AG10803 (cell line): ENCODE measurements at places on chromosomes 5 and 9.

DNA sequence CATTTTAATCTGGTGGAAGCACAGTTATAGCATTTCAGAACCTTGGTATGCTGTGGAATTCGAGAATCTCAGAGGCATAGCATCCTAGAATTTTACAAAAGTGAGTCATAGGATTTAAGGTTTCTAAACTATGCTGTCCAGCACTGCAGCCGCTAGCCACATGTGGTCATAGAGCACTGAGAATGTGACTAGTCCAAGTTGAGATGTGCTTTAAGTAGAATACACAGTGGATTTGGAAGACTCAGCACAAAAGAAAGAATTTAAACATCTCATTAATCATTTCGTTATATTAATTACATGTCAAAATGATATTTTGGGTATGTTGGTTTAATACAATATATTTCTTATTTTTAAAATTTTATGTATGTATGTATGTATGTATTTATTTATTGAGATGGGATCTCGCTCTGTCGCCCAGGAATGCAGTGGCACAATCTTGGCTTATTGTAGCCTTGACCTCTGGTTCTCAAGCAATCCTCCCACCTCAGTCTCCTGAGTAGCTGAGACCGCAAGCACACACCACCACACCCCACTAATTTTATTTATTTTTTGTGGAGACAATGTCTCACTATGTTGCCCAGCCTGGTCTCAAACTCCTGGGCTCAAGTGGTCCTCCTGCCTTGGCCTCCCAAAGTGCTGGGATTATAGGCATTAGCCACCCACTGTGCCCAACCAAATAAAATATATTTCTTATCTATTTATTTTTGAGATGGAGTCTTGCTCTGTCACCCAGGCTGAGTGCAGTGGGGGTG, 20.4 kb upstream of the RPS14 start:
- peak; percentile 100 for DNase-seq

- no peak for DNase-seq
These were observed 53.5 kb upstream of the IRX1 start for GRCh38 chr5:3542158-3542557.

GRCh38 chr9:34492051-34492450, 30.7 kb downstream of the ENHO start:
- DNase-seq: no peak

DNA sequence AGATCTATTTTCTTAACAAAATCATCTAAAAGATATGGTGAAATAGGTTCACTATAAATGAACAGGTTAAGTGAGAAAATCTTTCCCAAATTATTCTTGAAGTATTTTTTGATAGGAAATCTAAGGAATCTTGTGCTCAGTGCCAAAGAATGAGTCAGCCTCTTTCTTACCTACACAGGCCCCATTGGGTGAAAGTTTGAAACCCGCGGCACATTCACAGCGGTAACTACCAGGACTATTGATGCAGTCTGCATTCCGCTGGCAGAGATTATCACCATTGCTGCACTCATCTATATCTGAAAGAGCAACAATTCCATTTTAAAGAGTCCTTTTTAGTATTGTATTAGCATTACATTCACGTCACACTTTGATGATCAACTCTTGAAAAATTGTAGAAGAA, 221.8 kb downstream of the SLC12A2 start:
- DNase-seq: no peak

- DNase-seq: peak; percentile 69
These were observed 153.8 kb upstream of the NR3C1 start for GRCh38 chr5:143557061-143557818.

DNA sequence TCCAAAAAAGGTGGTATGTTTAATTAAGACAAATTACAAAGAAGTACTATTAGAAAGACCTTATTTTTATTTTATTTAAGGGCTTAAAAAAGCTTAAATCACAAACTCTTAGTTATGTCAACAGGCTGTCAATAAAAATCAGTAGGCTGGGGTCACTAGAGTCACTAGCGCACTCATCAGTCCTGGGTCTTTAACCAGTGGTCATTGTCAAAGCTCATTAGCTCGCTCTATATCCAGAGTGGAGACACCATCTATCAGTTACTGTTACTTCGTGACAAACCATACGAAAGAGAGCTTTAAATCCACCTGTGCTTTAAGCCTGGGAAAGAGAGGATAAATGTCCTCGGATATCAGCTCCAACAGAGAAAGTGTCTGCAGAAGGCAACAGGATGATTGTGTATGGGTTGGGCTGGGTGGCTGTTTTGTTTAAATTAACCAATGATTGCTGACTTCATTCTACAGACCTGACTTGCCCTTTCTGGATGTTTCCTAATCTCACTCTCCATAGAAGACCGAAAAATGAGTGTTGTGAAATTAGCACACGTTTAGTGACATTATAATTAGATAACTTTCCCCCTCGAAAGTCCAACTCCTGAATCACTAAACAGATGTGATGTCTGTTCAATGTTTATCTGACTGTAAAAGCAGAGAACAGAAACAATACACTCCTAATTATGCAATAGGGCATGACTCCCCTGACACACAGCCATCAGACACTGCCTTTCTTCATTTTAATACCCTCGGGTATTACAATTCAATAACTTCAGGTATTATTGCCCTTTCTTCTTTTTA, 123.6 kb upstream of the TNPO1 start:
- DNase-seq: peak; percentile 56

GRCh38 chr9:81526587-81526986, 162.8 kb downstream of the TLE1 start:
- peak; percentile 69 for DNase-seq

DNA sequence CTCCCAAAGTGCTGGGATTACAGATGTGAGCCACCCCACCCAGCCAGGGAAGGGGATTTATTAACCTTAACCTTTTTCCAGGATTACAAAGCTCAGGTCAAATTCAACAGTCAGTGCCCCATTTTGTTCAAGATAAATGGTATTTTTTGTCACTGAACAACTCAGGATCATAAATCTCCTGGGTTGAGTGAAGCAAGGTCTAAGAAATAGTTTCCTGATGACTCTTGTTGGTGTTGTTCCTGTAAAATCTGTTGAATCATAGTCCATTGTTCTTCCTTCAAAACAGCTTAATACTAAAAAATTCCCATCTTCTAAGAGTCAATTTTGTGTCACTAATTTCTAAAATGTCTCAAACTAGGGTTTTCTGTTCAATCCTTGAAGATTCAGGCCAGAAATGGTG, 33.9 kb upstream of the JMY start:
- peak; percentile 64 for DNase-seq

DNA sequence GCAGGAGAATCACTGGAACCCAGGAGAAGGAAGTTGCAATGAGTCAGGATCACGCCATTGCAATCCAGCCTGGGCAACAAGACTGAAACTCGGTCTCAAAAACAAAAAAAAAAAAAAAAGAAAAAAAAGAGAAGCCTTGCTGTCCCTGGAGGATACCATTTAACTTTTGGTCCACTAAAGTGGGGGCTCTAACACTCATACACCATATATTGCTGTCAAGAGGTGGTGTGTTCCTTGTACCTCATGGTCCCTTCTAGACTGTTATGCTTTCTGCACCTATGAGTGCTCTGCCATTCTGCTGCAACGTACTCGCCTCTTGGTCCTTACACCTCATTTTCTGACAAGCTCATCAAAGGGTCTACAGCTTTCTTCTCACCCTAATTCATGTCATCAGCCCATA, 52.2 kb upstream of the ISOC1 start:
- DNase-seq: no peak

GRCh38 chr9:1505489-1505888, 455.3 kb downstream of the DMRT2 start:
- no peak for DNase-seq

DNA sequence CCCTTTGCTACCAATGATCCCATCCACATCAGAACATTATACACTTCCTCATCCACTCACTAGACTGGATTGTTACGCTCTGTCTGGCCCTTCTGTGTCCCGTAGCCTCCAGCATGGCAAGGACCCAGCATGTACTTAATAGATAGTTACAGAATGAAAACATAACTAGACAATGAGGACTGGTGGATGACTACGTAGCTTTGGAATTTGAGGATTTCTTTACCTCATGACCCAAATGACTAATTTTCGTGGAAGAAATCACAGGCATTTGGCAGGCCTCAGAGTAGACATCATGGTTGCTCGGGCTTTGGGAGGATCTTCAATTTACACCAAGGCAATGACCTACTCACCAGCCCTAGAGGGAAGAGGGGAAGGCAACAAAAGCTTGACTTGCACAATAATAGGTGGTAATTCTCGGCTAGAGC, 299.8 kb downstream of the TLE1 start:
- DNase-seq: peak; percentile 98

GRCh38 chr5:144191998-144192397, 21.3 kb downstream of the KCTD16 start:
- peak; percentile 75 for DNase-seq

DNA sequence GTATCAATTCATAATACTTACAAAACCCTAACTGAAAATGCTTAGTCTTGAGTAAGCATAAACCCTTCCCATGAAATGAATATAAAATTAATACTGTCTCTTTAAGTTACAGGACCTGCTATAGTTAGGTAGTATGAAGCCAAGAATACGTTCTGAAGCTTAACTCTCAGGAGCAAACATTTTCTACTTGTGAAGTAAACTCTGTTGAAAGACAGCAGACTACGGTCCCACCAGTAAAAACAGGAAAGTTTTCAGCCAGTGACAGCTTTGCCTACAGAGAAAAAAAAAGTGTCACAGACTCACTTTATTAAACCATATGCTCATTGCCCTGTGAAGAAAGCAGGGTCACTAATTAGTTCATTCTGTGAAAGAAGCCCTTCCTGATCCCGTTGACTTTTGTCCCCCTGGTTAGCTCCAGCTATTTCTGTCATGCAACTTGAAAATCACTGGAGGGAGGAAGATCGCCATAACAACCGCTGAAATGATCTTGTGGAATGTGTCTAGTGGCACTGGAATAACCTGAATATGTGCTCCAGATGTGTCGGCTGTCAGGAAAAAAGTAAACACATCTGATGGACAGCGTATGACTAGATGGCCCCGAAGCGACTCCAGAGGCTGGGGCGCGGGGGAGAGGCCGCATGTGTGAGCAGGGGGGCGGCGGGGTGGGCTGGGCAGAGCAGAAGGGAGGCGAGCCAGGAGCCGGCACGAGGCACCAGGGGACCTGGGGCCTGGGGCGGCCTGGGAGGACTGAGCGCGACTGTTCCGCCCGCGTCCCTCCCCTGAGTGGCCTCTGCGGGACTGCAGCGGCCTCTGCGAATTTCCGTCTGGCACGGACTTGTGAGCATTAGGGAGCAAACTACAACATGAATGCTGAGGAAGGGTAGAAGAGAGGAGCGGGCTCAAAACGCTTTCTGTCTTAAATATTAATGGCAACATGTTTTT, 41.9 kb downstream of the BNC2 start:
- DNase-seq: peak; percentile 90

DNA sequence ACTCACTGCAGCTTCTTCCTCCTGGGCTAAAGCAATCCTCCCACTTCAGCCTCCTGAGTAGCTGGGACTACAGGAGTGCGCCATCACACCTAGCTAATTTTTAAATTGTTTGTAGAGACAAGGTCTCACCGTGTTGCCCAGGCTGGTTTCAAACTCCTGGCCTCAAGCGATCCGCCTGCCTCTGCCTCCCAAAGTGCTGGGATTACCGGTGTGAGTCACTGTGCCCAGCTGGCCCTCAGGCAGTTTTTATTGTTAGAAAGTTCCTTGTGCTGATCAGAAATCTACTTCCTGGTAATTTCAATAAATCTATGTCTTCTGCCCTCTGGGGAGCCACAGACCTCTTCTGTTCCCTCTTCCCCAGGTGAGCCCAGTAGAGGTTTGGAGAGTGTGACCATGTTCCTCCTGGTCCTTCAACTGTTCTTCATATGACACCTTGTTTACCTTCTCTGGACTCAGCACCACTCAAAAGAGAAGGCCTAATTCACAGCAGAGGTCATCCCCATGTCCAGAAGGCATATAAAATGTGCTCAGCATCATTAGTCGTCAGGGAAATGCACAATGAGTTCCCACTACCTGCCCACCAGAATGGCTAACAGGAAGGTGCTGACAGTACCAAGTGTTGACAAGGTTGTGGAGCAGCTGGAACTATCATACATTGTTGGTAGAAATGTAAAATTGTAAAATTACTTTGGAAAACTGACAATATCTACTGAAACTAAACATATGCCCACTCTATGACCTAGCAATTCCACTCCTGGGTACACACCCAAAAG, 10.4 kb downstream of the TMOD1 start:
- no peak for DNase-seq

DNA sequence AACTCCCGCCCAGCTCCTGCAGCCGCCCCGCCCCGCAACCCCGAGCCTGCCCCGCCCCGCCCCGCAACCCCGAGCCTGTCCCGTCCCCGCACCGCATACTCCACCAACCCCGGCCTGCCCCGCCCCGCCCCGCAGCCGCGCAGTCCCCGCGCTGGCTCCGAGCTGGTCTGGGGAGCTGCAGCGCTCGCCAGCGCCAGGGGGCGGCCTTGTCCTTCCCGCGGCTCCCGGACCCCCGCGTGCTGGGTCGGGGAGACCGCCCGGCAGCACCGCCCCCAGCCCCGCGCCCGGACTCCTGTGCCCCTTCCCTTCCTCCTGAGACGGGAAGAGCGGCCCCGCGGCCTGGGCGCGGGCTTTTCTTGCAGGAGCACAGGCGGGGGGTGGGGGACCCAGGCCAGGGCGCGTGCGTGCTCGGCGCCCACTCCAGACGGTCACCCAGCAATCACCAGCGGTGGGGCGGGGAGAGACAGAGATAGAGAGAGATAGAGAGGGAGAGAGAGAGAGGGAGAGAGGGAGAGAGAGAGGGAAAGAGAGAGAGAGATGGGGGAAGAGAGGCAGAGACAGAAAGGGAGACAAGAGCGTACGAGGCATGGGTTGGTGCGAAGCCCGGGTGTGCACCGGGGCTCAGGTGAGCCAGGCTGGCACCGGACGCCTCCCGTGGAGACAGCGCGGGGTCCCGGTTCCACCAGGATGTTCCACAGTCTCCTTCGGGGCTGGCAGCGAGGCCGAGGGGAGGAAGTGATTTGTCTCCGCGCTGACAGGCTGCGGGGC, 14.7 kb upstream of the TMEM250 start:
- no peak for DNase-seq

DNA sequence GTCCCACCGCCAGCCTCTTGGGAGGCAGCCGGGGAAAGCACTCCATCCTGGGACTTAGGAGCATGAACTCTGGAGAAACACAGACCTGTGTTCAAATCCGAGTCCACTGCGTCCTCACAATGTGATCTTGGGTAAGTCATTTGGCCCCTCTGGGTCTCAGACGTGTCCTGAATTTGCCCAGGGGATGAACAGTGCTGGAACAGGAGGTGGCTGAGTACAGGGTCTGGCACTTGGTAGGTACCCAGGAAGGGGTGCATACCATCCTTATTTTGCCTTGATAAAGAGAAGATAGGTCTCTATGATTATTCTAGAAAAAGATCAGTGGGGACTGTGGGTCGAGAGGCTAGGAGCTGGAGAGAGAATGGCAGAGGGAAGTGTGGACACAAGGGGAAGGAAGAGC, 135.7 kb downstream of the FGF18 start:
- no peak for DNase-seq

- no peak for DNase-seq
These were observed 29.3 kb upstream of the CLPTM1L start for GRCh38 chr5:1374030-1374678.
